Endodermal cell (in vitro differentiated cells): ENCODE measurements at places on chromosomes 13 and 19. TPM values are rescaled to one million over a fixed set of nuclear protein-coding genes. Genes with fewer than 3 reads are reported as not detected.

- DNase-seq: peak; percentile 56
- no peak overlapping the region for H3K4me3 ChIP-seq
- H3K4me1 ChIP-seq: no peaks in the 10 kb centered on the region
- H3K27me3 ChIP-seq: no peaks in the 10 kb centered on the region
- no peak overlapping the region for H3K27ac ChIP-seq
These were observed 5.6 kb upstream of the EEF1AKMT1 start for GRCh38 chr13:20779405-20779804.

- no peak for DNase-seq
- no peak overlapping the region for H3K4me3 ChIP-seq
- no peaks in the 10 kb centered on the region for H3K27me3 ChIP-seq
- H3K36me3 ChIP-seq: no peaks in the 10 kb centered on the region
- no peaks in the 10 kb centered on the region for H3K4me1 ChIP-seq
- no peak overlapping the region for H3K27ac ChIP-seq
These were observed 303.3 kb downstream of the POU4F1 start for GRCh38 chr13:78299832-78300623.

DNA sequence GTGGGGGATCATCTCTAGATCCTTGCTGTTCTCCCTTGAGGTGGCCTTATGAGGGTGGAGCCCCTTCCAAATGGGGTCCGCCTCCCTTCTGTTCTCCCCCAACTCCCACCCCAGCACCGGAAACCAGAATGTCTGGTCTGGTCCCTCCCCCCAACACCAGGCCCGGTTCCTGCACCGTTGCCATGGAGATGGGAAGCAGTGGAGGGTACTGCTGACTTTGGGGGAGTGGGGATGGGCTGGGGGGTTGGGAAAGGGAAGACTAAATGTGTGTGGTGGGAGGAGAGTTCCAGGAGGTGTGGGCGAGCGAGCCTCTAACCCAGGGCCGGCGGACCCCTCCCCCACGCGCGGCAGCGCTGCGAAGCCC, 1.7 kb downstream of the SHANK1 start:
- H3K4me3 ChIP-seq: no peak overlapping the region
- no peak overlapping the region for H3K27ac ChIP-seq
- H3K4me1 ChIP-seq: no peaks in the 10 kb centered on the region

GRCh38 chr13:45320876-45321629, 19.9 kb downstream of the TPT1 start:
- no peak overlapping the region for H3K27ac ChIP-seq
- no peaks in the 10 kb centered on the region for H3K27me3 ChIP-seq
- H3K4me1 ChIP-seq: no peaks in the 10 kb centered on the region
- DNase-seq: no peak
- no peak overlapping the region for H3K4me3 ChIP-seq

GRCh38 chr13:109857325-109857724, 70.9 kb upstream of the IRS2 start:
- peak; percentile 34 for DNase-seq
- H3K36me3 ChIP-seq: no peaks in the 10 kb centered on the region
- no peaks in the 10 kb centered on the region for H3K27me3 ChIP-seq

DNA sequence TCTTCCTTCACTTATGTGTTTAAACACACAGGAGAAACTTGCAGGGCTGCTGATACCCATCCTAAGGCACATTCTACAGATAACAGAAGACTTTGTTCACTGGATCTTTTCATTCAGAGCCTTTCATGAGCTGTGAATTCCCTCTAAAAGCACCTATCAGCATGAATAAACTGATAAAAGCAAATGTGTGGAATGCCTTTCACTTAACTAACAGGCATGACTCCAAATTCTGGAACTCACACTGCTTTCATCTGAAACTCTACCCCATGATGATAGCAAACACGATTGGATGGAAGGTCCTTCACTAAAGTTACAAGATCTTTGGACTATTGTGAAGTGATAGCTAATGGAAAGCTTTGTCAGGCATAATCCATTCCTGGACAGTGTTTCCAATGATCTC, 457.3 kb downstream of the EFNB2 start:
- H3K27ac ChIP-seq: peak overlapping the region; percentile 58
- H3K4me3 ChIP-seq: no peak overlapping the region

GRCh38 chr19:48490981-48491792, 20.4 kb downstream of the LMTK3 start:
- no peaks in the 10 kb centered on the region for H3K4me1 ChIP-seq
- peak; percentile 94 for DNase-seq
- H3K27me3 ChIP-seq: peaks cover 11% of the 10 kb centered on the region
- H3K36me3 ChIP-seq: no peaks in the 10 kb centered on the region
- H3K27ac ChIP-seq: no peak overlapping the region

DNA sequence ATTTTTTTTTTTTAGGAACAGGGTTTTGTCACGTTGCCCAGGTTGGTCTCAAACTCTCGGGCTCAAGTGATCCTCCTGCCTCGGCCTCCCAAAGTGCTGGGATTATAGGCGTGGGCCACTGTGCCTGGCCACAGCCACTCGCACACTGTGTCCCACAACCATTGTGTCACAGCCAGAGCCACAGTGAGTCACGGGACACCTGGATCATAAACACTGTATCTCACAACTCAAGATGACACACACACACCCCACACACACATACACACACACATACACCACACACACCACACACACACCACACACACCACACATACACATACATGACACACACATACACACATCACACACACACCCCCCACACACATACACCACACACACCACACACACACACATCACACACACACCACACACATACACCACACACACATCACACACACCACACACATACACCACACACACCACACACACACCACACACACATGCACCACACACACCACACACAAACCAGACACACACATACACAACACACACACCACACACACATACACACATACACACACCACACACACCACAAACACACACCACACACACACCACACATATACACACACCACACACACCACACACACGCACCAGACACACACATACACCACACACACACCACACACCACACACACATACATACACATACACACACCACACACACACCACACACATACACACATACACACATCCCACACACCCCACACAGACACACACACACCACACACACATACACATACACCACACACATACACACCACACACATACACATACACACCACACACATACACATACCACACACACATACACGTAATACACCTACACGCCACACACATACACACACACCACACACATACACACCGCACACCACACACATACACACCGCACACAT, 16.2 kb downstream of the ELAVL3 start:
- no peaks in the 10 kb centered on the region for H3K36me3 ChIP-seq
- H3K27ac ChIP-seq: no peak overlapping the region
- H3K4me1 ChIP-seq: no peaks in the 10 kb centered on the region

GRCh38 chr13:60837806-60838205, 440.8 kb downstream of the TDRD3 start:
- H3K4me3 ChIP-seq: no peak overlapping the region
- no peaks in the 10 kb centered on the region for H3K36me3 ChIP-seq
- no peaks in the 10 kb centered on the region for H3K27me3 ChIP-seq
- no peaks in the 10 kb centered on the region for H3K4me1 ChIP-seq

GRCh38 chr13:111584101-111584672, 263.7 kb downstream of the TEX29 start:
- no peak for DNase-seq
- no peaks in the 10 kb centered on the region for H3K4me1 ChIP-seq

GRCh38 chr19:1862424-1863327, 703 bp downstream of the KLF16 start:
- no peaks in the 10 kb centered on the region for H3K27me3 ChIP-seq
- peak; percentile 83 for DNase-seq
- H3K36me3 ChIP-seq: no peaks in the 10 kb centered on the region
- peak overlapping the region; percentile 89 for H3K4me3 ChIP-seq
- H3K4me1 ChIP-seq: peaks cover 16% of the 10 kb centered on the region

- H3K27me3 ChIP-seq: no peaks in the 10 kb centered on the region
- no peaks in the 10 kb centered on the region for H3K36me3 ChIP-seq
- no peak for DNase-seq
- H3K27ac ChIP-seq: peak overlapping the region; percentile 51
- H3K4me1 ChIP-seq: peaks cover 6% of the 10 kb centered on the region
These were observed 72.2 kb downstream of the RASA3 start for GRCh38 chr13:114059946-114060860.

DNA sequence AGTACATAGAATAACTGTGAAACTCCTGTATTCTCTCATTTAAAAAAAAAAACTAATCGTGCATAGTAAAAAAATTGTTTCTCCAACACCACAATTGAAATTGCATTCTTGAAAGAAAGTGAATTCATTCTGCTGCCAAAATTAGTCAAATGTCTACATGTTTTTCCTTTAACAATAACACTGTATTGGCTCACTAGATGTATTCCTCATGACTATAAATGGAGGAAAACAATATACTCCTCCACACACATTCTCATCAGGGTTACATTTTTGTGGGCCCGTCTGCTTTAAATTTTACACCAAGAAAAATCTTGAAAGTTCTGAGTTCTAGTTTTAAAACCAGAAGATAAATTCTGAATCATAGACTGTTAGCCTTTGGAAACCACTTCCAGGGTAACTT, 233.6 kb downstream of the KLF12 start:
- no peaks in the 10 kb centered on the region for H3K4me1 ChIP-seq
- H3K4me3 ChIP-seq: no peak overlapping the region
- H3K27me3 ChIP-seq: no peaks in the 10 kb centered on the region
- no peak overlapping the region for H3K27ac ChIP-seq

DNA sequence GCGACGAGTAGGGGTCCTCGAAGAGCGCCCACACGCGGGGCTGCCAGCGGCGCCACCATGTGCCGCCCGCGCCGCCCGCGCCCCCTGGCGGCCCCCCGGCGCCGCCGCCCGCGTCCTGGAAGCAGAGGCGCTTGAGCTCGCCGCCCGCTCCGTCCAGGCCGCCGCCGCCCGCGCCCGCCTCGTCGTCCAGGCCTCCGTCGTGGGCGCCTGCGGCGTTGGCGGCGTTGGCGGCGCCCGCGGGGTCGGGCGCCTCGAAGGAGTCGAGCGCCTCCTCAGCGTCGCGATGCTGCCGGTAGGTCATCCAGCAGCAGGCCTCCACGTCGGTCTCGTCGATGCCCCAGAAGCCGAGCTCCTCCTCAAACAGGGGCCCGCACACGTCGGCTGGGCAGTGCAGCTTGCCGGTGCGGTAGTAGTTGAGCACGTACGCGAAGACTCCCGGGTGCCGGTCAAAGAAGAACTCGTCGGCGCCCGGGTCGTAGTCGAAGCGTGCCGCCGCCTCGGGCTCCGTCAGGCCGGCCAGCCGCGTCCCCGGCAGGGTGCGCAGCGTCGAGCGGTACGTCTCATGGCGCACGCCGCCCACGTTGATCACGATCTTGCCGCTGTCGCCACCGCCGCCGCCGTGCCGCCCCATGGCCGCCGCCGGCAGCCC, 829 bp downstream of the KCNC3 start:
- H3K27me3 ChIP-seq: peaks cover 17% of the 10 kb centered on the region
- DNase-seq: peak; percentile 72
- no peak overlapping the region for H3K4me3 ChIP-seq
- H3K27ac ChIP-seq: no peak overlapping the region
- no peaks in the 10 kb centered on the region for H3K36me3 ChIP-seq

- peaks cover 11% of the 10 kb centered on the region for H3K27me3 ChIP-seq
- peaks cover 6% of the 10 kb centered on the region for H3K4me1 ChIP-seq
- peak overlapping the region; percentile 89 for H3K27ac ChIP-seq
- no peaks in the 10 kb centered on the region for H3K36me3 ChIP-seq
- DNase-seq: peak; percentile 100
- H3K4me3 ChIP-seq: peak overlapping the region; percentile 94
These were observed 6.2 kb downstream of the HRC start for GRCh38 chr19:49148784-49149651.

GRCh38 chr13:91632086-91632485, 233.7 kb downstream of the GPC5 start:
- no peak overlapping the region for H3K27ac ChIP-seq
- H3K27me3 ChIP-seq: no peaks in the 10 kb centered on the region
- no peaks in the 10 kb centered on the region for H3K36me3 ChIP-seq
- DNase-seq: no peak
- H3K4me3 ChIP-seq: no peak overlapping the region

DNA sequence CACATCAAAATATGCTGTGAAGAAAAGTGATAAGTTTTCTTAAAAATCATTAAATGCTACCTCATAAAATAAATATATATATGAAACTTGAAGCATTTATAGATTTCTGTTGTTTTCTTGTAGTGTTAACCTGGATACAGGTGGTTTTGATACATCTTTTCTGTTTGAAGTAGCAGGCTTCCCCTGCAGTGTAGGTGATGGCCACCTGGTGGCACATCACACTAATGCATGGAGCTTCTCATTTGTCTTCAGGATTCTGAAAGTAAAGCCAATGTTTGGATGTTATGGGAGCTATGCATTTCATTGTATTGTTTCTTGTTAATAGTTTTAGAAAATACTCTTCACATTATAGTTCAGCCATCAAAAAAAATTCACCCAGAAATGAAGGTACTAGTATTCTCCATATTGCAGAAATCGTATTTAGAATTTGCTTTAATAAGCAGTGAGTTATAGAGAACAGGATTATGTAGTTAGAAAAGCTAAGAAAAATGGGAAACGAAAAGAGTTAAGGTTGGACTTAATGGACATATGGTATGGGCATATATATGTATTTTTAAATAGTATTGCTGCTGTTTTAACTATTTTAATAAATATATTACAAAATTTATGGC, 18.7 kb downstream of the GPR180 start:
- DNase-seq: peak; percentile 77
- no peaks in the 10 kb centered on the region for H3K27me3 ChIP-seq
- no peaks in the 10 kb centered on the region for H3K4me1 ChIP-seq
- no peak overlapping the region for H3K4me3 ChIP-seq

DNA sequence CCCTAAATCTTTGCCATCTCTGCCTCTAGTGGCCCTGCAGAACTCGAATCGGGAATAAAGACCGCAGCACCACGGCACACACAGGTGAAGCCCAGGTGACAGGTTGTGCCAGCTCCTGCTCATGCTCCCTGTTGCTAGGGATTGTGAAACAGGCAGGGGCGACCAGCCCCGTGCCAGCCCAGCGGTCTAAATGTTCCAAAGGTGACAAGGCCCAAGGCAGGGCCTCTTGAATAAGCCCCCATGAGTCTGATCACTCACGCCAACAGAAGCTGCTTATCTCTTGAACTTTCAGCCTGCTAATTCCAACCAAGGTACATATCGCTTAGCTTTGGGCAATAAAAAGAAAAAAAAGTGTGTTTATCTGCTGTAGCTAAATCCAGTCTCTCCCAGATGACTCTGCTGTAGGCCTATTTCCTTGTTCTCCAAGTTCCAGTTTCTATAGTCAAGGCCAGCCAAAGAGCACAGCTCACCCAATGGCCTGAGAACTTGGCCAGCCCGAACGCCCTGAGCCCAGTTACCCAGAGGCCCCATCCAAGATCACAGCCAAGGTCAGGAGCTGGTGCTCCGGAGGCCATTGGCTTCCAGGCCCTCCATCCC, 191.1 kb upstream of the GPR12 start:
- H3K27me3 ChIP-seq: no peaks in the 10 kb centered on the region
- no peak overlapping the region for H3K27ac ChIP-seq
- H3K4me1 ChIP-seq: peaks cover 18% of the 10 kb centered on the region
- H3K36me3 ChIP-seq: no peaks in the 10 kb centered on the region
- no peak for DNase-seq

Gene WTIP
- 48.6 and 53.5 TPM in 2 replicates for total RNA-seq

Gene BSPH1
- total RNA-seq: not detected in 3 replicates

Gene CBY2
- not detected in 2 replicates for total RNA-seq

Gene RYR1
- total RNA-seq: 0.45 to 2.1 TPM (median 0.84 TPM) in 3 replicates

Gene MYH14
- total RNA-seq: 15.1 and 16.7 TPM in 2 replicates

Gene ALG5
- total RNA-seq: 14.3 to 21.9 TPM (median 18.8 TPM) in 3 replicates

Gene SIAH3
- not detected in 3 replicates for total RNA-seq

Gene RAX2
- 0.21 TPM in 1 of 3 replicates, not detected in the others for total RNA-seq

Gene CNN1
- 12.8 to 21.1 TPM (median 14.3 TPM) in 3 replicates for total RNA-seq

Gene CKM
- total RNA-seq: 1.6 and 2.7 TPM in 2 replicates

Gene ZNF302
- total RNA-seq: 10.8 to 25.2 TPM (median 24.1 TPM) in 3 replicates
